ENCODE measurements at places on chromosomes 6 and 20.

GRCh38 chr6:151850479-151851003, 43.1 kb downstream of the ESR1 start:
- H3K36me3 ChIP-seq, result peaks cover 6% of the 10 kb centered on the region
- no peaks in the 10 kb centered on the region for H3K27me3 ChIP-seq
- no peak overlapping the region for H3K4me3 ChIP-seq
- no peaks in the 10 kb centered on the region for H3K4me1 ChIP-seq
- H3K27ac ChIP-seq, result no peak overlapping the region

DNA sequence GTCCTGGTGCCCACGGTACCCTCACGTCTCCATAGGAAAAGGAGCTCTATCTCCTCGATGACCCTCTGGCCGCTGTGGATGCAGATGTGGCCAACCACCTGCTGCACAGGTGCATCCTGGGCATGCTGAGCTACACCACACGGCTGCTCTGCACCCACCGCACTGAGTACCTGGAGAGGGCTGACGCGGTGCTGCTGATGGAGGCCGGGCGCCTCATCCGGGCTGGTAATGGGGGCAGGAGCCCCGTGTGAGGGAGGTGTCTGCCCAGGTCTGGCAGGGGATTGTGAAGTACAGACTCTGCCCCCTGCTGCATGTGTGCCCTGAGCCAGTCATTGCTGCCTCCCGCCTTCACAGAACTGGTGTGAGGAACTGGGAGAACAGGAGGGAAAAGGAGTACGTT, 12.4 kb downstream of the DLK2 start:
- no peaks in the 10 kb centered on the region for H3K27me3 ChIP-seq
- DNase-seq, result no peak
- peaks cover 29% of the 10 kb centered on the region for H3K36me3 ChIP-seq

- H3K27me3 ChIP-seq, result peaks cover 5% of the 10 kb centered on the region
- no peak overlapping the region for H3K27ac ChIP-seq
- H3K4me3 ChIP-seq, result no peak overlapping the region
- no peak for DNase-seq
Observed at GRCh38 chr20:57244627-57245214, 21.7 kb downstream of the BMP7 start.

DNA sequence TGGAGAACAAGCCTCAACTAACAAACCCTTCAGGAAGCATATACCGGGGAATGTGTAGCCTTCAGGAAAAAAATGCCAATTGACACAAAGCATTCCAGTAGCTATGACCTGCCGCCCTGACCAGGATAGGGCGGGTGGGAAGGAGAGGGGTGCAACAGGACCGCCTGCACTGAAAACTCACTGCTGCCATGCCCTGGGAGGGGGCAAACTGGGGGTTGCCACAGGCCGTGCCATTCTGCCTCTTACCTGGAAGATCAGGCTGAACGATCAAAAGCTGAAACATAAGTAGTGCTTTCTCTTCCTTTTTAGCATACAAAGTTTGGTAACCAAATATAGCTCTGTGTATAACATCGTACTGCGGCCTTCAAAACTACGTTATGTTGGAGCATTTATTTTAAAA, 21.7 kb downstream of the NR2E1 start:
- H3K4me3 ChIP-seq, result no peak overlapping the region
- no peaks in the 10 kb centered on the region for H3K27me3 ChIP-seq
- H3K36me3 ChIP-seq, result no peaks in the 10 kb centered on the region
- H3K27ac ChIP-seq, result no peak overlapping the region

GRCh38 chr6:152721956-152722355, 24.3 kb downstream of the MYCT1 start:
- no peaks in the 10 kb centered on the region for H3K4me1 ChIP-seq
- H3K36me3 ChIP-seq, result no peaks in the 10 kb centered on the region

GRCh38 chr6:107083047-107083768, 32.1 kb downstream of the BEND3 start:
- H3K4me3 ChIP-seq, result no peak overlapping the region
- no peaks in the 10 kb centered on the region for H3K36me3 ChIP-seq
- no peaks in the 10 kb centered on the region for H3K27me3 ChIP-seq
- H3K27ac ChIP-seq, result no peak overlapping the region
- no peaks in the 10 kb centered on the region for H3K4me1 ChIP-seq

- no peaks in the 10 kb centered on the region for H3K27me3 ChIP-seq
- H3K36me3 ChIP-seq, result no peaks in the 10 kb centered on the region
- peak overlapping the region; percentile 27 for H3K4me3 ChIP-seq
- peak; percentile 73 for DNase-seq
Observed at GRCh38 chr6:25223490-25223991, 55.6 kb upstream of the CARMIL1 start.

GRCh38 chr6:46184114-46184513, 13.3 kb upstream of the ENPP5 start:
- H3K27me3 ChIP-seq, result peaks cover 6% of the 10 kb centered on the region
- H3K27ac ChIP-seq, result no peak overlapping the region
- no peak overlapping the region for H3K4me3 ChIP-seq
- H3K4me1 ChIP-seq, result no peaks in the 10 kb centered on the region

DNA sequence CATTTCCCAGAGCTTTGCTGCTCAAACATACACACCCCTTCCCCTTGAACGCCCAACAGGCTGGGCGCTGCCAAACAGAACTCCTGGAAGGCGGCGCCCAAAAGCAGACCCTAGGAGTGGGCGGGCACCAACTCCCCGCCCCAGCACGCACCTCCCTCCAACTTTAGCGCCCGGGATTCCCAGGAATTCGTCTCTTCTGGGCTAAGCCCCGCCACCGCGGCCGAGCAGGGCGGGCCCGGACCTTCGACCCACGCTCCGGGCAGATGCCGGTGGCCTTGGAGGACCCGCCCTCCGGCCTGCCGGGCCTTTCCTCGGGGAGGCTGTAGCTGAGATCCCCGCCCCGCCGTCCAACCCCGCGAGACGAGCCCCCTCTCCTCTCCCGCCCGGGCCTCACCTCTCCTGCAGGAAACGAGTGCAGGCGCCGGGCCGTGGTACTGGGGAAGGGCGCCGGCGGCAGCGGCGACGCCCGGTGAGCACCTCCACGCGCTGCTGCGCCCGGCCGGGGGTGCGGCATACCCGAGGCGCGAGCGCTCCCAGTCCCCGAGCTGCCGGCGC, 659 bp downstream of the MCUR1 start:
- peaks cover 30% of the 10 kb centered on the region for H3K4me1 ChIP-seq
- peak; percentile 75 for DNase-seq
- H3K4me3 ChIP-seq, result peak overlapping the region; percentile 99

DNA sequence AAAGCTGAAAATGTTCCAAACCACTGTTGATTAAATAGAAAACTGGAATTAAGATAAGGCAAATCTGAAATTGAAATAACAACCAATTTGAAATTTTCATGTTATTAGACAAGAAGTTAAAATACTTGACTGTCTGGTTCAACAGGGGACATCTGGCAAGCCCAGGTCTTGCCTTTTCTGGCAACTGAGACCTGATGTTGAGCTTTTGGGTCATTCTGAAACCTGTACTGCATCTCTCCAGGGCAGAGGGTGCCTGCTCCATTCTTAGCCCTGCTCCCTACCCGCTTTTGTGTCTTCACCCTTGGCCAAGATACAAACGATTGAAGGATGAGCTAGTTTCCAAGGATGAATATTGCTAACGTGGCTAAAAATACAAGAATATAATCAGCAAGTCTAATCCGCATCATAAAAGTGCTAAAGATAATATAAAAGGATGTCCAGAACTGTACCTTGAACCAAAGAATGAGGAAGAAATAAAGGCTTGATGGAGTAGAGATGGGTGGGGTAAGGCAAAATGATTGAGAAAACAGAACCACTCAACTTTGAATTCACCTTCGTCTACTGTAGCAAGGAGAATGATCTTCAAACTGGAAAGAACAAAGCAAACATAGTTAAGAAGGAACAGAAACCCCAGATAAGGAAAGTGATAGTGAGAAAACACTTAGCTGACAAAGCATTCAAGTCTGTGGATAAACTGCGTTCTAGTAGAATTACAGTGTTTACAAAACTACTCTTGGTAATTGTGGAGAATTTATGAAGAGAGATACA, 109.8 kb upstream of the MAN1A1 start:
- no peak for DNase-seq
- H3K4me3 ChIP-seq, result no peak overlapping the region
- H3K27me3 ChIP-seq, result no peaks in the 10 kb centered on the region
- H3K36me3 ChIP-seq, result no peaks in the 10 kb centered on the region

DNA sequence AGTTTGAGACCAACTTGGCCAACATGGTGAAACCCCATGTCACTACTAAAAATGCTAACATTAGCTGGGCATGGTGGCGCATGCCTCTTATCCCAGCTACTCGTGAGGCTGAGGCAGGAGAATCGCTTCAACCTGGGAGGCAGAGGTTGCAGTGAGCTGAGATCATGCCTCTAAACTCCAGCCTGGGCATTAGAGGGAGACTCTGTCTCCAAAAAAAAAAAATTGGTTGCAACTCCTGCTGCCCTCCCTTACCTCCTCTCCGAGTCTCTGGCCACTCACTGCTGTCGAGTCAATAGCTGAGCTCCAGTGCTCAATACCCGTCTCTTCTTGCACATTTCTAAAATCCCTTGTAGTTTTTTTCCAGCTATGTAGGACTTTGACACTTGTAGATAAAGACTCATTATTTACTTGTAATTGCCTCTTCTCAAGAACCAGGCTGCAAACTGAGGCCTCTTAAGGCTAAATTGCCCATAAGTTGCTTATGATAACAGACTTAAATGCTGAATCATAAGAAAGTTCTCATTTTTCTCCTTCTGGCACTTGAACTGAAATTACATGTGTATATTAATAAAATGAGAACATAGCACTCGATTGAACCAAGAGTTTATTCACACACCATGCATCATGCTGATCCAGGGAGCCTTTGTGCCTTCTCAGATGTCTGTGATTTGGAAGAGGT, 13.8 kb downstream of the HECA start:
- DNase-seq, result no peak
- no peaks in the 10 kb centered on the region for H3K27me3 ChIP-seq
- H3K36me3 ChIP-seq, result no peaks in the 10 kb centered on the region
- H3K4me3 ChIP-seq, result no peak overlapping the region
- no peak overlapping the region for H3K27ac ChIP-seq
- H3K4me1 ChIP-seq, result peaks cover 2% of the 10 kb centered on the region

DNA sequence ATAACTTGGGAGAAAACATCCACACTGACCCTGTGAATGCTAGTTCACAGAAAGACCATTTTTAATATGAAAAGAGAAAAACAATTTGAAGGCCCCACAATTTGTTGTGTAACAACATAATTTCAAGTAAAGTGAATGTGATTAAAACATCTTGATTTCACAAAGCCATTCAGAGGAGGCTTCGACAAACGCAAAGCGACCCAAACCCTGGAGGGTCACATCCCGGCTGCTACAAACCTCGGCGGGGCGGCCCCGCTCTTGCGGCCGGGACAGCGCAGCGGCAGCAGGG, 14.0 kb downstream of the FOXC1 start:
- DNase-seq, result no peak
- peaks cover 17% of the 10 kb centered on the region for H3K4me1 ChIP-seq
- H3K4me3 ChIP-seq, result no peak overlapping the region
- H3K27ac ChIP-seq, result no peak overlapping the region

GRCh38 chr20:22619272-22619671, 34.9 kb upstream of the FOXA2 start:
- H3K27ac ChIP-seq, result no peak overlapping the region
- no peaks in the 10 kb centered on the region for H3K27me3 ChIP-seq
- DNase-seq, result no peak
- no peaks in the 10 kb centered on the region for H3K36me3 ChIP-seq
- H3K4me1 ChIP-seq, result no peaks in the 10 kb centered on the region

- H3K36me3 ChIP-seq, result no peaks in the 10 kb centered on the region
- peaks cover 15% of the 10 kb centered on the region for H3K4me1 ChIP-seq
- DNase-seq, result no peak
- peak overlapping the region; percentile 72 for H3K27ac ChIP-seq
- H3K4me3 ChIP-seq, result no peak overlapping the region
- H3K27me3 ChIP-seq, result no peaks in the 10 kb centered on the region
Observed at GRCh38 chr20:35307666-35308653, 15.7 kb upstream of the FAM83C start.

GRCh38 chr6:139376604-139377218, 2.3 kb upstream of the CITED2 start:
- H3K4me1 ChIP-seq, result peaks cover 21% of the 10 kb centered on the region
- DNase-seq, result peak; percentile 46
- H3K27me3 ChIP-seq, result no peaks in the 10 kb centered on the region
- H3K4me3 ChIP-seq, result peak overlapping the region; percentile 98
- H3K36me3 ChIP-seq, result peaks cover 6% of the 10 kb centered on the region

DNA sequence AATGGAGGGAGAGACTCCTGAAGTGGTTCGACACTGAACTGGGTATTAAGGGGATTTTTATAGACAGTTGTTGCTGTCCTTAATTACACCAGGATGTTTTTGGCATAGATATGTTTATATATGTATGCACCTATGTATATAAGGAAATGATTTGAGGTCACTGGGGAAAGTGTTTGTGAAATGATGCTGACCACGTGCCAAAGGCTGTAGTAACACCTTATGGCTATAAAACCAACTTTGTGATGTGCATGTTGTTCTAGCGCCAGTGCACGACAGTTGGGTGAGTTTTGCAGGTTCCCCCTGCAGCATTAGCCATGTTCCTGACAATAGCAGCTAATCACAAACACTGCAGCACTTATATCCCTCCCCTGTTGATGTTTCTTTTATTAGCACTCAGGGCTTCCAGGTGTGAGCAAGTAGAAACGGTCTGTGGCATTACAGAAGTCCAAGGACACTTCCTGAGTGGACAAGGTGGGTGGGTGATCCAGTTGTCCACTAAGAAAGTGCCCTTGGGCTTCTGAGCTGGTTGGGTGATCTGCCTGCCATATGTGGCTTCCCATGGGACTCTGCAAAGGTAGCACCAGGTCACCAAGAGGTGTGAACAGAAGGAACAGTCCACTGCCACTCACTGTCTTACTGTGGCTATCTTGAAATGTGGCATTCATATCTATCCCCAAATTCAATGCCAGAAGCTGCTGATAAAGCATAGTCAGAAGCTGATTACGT, 63.0 kb upstream of the RBM24 start:
- no peak overlapping the region for H3K27ac ChIP-seq
- H3K27me3 ChIP-seq, result no peaks in the 10 kb centered on the region
- no peaks in the 10 kb centered on the region for H3K36me3 ChIP-seq

- no peaks in the 10 kb centered on the region for H3K36me3 ChIP-seq
- H3K4me3 ChIP-seq, result no peak overlapping the region
- peaks cover 7% of the 10 kb centered on the region for H3K4me1 ChIP-seq
- no peaks in the 10 kb centered on the region for H3K27me3 ChIP-seq
- no peak overlapping the region for H3K27ac ChIP-seq
- no peak for DNase-seq
Observed at GRCh38 chr6:125512621-125513020, 210.9 kb upstream of the HDDC2 start.

DNA sequence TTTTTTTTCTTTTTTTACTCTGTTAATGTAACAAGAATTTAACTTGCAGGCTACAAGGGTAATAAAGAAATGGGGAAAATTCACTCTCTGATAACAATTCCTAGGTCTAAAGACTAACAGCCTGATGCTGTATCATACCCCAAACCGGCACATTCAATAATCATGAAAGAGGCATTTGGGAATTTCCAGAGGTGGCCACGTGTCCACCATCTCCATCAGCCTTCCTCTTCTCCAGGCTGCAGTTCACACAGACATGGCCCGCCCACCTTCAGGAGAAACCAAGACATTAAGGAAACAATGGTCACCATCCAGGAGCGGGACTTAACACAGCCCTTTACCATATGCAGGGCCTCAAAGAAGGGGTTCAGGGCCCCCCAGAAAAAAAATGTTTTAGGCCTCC, 44.8 kb downstream of the PDE10A start:
- H3K27ac ChIP-seq, result no peak overlapping the region
- no peaks in the 10 kb centered on the region for H3K4me1 ChIP-seq
- no peaks in the 10 kb centered on the region for H3K27me3 ChIP-seq
- H3K4me3 ChIP-seq, result no peak overlapping the region
- no peaks in the 10 kb centered on the region for H3K36me3 ChIP-seq
- DNase-seq, result no peak

GRCh38 chr6:117829594-117830319, 77.3 kb upstream of the SLC35F1 start:
- H3K27ac ChIP-seq, result no peak overlapping the region
- no peaks in the 10 kb centered on the region for H3K27me3 ChIP-seq
- no peaks in the 10 kb centered on the region for H3K4me1 ChIP-seq
- no peaks in the 10 kb centered on the region for H3K36me3 ChIP-seq
